ENCODE measurements at places on chromosomes 11 and 22. TPM values are rescaled to one million over a fixed set of nuclear protein-coding genes. Genes with fewer than 3 reads are reported as not detected.
A peak's percentile ranks its signal among the peaks of the same experiment; 100 is the strongest.

ART1 gene
- total RNA-seq, result not detected

TRPC6 gene
- total RNA-seq, result not detected

TSPAN18 gene
- 65.3 TPM for total RNA-seq

BEST1 gene
- 0.21 TPM for total RNA-seq

NFAM1 gene
- total RNA-seq, result not detected

DNA sequence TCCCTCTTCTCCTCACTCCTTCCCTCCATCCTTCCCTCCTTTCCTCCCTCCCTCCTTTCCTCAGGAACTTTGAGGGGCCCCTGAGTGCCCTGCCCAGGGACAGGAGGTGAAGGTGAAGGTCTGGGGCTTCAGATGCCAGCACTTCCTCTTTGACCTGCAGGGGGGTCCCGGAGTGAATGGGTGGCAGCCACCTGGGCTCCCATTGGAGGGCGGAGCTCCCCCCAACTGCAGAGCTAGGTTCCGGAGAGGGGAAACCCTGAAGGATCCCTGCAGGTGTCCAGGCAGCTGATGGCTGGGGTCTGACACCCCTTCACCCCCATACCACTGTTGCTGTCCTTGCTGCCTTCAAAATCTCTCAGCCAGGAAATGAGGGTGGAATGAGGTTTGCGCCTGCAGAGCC lies 1131.3 kb downstream of the BRD1 start:
- H3K27ac ChIP-seq, result no peak overlapping the region
- H3K4me1 ChIP-seq, result no peaks in the 10 kb centered on the region
- no peak overlapping the region for H3K4me3 ChIP-seq
- no peak for DNase-seq
- H3K36me3 ChIP-seq, result no peaks in the 10 kb centered on the region

- H3K27ac ChIP-seq, result no peak overlapping the region
- H3K4me1 ChIP-seq, result peaks cover 19% of the 10 kb centered on the region
- no peak for DNase-seq
- H3K36me3 ChIP-seq, result no peaks in the 10 kb centered on the region
- H3K27me3 ChIP-seq, result no peaks in the 10 kb centered on the region
- H3K4me3 ChIP-seq, result no peak overlapping the region
Observed at GRCh38 chr11:112160091-112160848, 3.6 kb downstream of the IL18 start.

DNA sequence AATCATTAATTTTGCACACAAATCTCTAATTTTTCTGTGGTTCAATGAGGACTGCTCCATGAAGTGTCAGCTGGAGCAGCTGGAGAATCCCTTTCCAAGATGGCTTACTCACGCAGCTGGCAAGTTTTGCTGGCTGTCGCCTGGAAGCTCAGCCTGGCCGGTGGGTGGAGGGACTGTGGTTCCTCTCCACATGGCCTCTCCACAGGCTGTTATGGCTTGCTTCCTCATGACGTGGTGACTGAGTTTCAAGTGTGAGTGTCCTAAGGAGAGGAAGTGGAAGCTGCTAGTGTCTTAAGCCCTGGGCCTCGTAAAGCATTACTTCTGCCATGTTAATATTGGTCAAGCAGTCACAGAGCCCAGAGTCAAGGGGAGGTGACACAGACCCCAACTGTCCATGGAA lies 14.0 kb upstream of the NRIP3 start:
- no peak overlapping the region for H3K27ac ChIP-seq
- no peak overlapping the region for H3K4me3 ChIP-seq
- no peaks in the 10 kb centered on the region for H3K36me3 ChIP-seq
- H3K4me1 ChIP-seq, result peaks cover 13% of the 10 kb centered on the region

DNA sequence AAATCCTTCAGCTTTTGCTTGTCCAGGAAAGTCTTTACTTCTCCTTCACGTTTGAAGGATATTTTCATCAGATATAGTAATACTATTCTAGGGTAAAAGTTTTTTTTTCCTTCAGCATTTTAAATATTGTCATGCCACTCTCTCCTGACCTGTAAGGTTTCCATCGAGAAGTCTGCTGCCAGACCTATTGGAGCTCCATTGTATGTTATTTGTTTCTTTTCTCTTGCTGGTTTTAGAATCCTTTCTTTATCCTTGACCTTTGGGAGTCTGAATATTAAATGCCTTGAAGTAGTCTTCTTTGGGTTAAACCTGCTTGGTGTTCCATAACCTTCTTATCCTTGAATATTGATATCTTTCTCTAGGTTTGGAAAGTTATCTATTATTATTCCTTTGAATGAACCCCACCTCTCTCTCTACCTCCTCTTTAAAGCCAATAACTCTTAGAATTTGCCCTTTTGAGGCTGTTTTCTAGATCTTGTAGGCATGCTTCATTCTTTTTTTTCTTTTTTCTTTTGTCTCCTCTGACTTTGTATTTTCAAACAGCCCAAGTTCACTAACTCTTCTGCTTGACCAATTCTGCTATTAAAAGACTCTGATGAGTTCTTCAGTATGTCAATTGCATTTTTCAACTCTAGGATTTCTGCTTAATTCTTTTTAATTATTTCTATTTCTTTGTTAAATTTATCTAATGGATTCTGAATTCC lies 12.0 kb upstream of the WEE1 start:
- H3K27me3 ChIP-seq, result no peaks in the 10 kb centered on the region
- H3K4me1 ChIP-seq, result peaks cover 12% of the 10 kb centered on the region
- no peaks in the 10 kb centered on the region for H3K36me3 ChIP-seq
- no peak overlapping the region for H3K27ac ChIP-seq

DNA sequence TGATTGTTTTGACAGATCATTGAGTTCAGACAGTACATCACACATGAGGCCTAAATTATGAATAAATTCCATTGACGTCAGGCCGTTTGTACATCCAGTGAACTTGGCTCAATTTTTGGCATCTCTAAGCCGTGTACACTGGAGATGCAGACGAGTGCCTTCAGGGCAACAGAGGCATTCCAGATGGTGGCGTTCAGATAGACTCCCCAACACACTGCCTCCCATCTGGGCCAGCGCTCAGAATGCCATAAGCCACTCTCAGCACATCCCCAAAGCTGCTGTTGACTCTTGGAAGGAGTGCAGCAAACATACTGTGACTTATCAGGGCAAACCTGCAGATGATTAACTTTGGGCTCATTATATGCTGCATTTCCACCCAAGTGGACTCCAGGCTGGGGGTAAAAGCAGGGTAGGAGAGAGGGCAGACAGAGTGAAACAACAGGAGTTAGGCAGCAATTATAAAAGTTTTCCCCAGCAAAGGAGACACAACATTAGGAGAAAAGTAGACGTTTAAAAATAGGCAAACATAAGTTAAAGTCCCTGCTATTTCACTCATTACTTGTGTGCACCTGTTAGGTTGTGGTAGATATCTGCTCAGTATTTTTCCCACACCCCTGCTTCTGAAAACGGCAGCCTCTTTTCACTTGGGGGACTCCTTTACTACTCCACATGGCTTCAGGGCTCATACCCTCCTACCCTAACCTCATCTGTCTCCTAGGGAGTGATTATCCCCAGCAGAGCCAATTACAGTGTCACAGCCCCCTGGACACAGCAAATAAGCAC lies 60.2 kb upstream of the PDE3B start:
- no peaks in the 10 kb centered on the region for H3K36me3 ChIP-seq
- H3K4me1 ChIP-seq, result peaks cover 5% of the 10 kb centered on the region
- H3K27me3 ChIP-seq, result no peaks in the 10 kb centered on the region
- no peak for DNase-seq

DNA sequence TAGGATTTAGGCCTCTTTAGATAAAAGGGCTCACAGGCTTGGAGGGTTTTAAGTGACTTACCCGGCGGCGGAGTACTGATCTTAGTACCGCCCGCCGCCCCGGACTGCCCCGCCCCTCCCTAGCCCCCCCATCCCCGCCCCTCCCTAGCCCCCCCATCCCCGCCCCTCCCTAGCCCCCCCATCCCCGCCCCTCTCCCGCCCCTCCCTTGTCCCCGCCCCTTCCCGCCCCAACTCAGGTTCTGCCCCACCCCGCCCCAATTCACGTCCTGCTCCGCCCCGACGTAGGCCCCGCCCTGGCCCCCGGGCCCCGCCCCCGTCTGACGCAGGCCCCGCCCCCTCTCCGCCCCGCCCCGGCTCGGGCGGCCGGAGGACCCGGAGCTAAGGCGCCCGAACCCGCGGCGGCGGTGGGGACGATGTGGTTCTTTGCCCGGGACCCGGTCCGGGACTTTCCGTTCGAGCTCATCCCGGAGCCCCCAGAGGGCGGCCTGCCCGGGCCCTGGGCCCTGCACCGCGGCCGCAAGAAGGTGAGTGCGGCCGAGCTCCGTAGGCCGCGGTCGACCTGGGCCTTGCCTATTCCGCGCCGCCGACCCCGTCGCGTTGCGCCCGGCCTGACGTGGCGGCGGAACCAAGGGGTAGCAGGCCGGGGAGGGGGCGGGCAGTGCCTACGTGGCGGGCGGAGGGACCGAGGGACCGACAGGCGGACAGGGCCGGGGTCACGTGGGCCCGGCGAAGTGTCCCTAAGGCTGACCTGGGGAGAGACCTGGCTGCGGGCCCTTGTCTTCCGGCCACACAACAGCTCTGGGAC lies at the start of gene SCYL1:
Gene SCYL1 (plus strand): TSS at position 343 of the 805 bp plus-strand sequence. CDS start 71 bp downstream, at position 414.
- DNase-seq, result peak; percentile 66
- peaks cover 5% of the 10 kb centered on the region for H3K36me3 ChIP-seq
- peak within 1 kb of the TSS; percentile 99 for H3K4me3 ChIP-seq
- no peaks in the 10 kb centered on the region for H3K27me3 ChIP-seq
- peak within 1 kb of the TSS; percentile 60 for H3K27ac ChIP-seq
- H3K4me1 ChIP-seq, result peaks cover 11% of the 10 kb centered on the region
